NCI-H2081 (cell line): ENCODE measurements at places on chromosomes 7 and 10.

DNA sequence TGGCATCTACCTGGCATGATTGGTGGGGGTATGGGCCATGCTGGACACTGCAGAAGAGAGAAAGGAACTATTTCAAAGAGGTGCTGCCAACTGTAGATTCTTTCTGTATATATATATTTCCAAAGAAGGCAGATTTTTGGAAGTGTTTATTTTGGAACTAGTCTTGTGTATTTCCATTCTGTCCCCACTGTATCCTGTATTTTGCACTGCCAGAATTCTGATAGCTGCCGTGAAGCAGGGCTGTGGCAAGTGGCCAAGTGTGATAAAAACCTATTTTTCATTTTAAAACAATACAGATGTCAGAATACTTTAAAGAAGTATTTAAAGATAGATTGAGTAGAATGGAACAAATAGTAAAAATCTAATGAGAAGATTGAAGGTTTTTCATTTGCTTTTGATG is 17.1 kb downstream of the MCU start:
- DNase-seq: no peak

DNA sequence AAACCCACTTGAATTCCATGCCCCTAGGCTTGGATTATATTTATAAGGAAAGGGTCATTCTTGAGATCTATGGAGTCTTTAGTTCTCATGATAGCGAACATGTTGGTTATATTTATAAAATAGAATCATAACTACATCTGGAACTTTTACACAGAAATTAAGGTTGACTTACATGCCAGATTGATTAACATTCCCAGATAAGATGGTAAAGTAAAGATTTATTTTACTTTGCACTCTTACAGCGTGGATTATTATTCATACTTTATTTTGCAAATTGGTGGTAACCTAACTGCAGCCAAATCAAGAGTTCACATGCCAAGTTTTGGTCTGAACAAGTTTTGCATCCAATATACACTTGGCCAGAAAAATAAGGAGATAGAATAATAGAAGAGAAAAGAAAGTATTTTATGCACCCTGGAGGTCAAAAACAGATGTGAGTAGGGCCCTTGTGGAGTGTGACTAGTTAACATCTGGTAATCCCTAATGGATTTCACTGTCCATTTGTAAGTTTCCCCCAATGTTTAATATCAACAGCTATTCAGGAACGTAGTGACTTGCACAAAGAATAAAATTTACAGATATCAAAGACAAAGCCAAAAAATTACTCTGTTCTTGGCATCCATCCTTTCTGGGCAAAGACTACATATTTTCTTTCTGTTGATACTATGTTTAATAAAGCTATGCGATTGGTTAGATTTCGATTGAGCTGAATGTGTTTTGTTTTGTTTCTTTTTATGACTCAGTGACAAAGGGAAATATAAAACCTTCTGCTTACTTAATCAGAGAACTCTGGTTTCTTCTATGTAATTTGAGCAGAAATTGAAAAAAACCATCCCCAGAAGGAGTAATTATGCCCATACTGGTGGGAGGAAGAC is 10.1 kb upstream of the TMEM26 start:
- no peak for DNase-seq

GRCh38 chr10:94439275-94439861 is 37.0 kb downstream of the TBC1D12 start:
- DNase-seq: no peak

DNA sequence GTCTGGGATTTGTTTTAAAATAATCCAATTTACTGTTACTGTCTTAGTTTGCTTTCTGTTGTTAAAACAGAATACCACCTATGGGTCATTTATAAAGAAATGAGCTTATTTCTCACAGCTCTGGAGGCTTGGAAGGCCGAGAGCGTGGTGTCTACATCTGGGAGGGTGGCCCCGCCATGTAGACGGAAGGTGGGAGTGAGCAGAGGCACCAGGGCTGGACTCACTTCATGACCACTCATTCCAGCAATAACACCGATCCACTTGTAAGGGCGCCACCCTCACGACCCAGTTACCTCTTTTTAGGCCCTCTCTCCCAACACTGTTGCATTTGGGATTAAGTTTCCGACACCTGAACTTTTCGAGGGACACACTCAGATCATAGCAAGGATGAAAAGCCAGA is 36.2 kb upstream of the CFAP46 start:
- DNase-seq: no peak

DNA sequence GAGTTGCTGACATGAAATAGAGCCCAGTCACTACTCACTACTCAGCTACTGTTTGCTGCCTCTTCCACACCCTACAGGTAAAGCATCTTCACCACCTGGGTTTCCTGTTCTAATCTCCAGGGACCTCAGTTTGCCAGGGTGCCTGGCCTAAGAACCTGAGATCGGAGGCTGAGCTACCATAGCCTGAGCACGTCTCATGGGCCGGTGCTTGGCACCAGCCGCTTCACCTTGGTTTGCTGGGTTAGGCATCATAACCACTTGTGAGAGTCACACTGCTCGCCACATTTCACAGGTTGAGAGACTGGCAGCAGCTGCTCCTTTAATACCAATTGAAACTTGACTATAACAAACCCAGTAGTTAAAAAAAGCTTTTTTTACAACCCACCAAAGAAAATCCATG is 75.1 kb downstream of the EMX2 start:
- DNase-seq: no peak

- peak; percentile 63 for DNase-seq
Observed at GRCh38 chr7:91089382-91089963, 174.8 kb upstream of the FZD1 start.

DNA sequence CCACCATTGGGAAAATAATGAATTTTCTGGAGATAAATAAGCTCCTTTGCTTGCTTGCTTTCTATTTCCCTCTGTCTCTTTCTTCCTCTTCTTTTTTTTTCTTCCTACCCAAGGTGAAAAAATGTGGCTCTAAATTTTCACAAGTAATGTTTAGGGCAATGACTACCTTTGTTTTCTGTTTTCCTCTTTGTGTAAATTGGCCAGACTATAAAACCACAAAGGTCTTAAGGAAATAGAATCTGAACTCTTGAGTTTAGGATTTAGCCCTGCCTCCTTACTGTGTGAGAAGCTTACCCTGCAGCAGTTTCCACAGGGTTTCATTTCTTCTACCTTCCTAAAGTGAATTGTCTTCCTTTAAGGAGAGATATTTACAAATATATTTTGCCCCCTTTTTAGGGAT is 330.4 kb downstream of the ARL4A start:
- no peak for DNase-seq

DNA sequence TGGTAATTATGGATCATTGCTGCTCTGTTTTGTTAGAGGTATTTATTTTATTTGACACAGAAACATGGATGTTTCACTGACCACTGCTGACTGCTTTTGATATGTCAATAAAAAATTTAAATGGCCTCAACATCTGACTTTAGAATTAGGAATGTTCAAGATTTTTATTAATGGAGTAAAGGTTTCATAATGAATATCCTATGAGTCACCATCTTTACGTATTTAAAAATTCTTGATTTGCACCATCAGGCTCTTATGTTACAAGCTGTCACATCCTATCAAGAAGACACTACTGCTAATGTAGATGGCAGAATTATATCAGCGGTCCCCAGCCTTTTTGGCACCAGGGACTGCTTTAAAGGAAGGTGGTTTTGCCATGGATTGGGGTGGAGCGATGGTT is 578.7 kb upstream of the NRP1 start:
- no peak for DNase-seq

GRCh38 chr7:130930681-130931080 is 196.7 kb upstream of the KLF14 start:
- DNase-seq: no peak

DNA sequence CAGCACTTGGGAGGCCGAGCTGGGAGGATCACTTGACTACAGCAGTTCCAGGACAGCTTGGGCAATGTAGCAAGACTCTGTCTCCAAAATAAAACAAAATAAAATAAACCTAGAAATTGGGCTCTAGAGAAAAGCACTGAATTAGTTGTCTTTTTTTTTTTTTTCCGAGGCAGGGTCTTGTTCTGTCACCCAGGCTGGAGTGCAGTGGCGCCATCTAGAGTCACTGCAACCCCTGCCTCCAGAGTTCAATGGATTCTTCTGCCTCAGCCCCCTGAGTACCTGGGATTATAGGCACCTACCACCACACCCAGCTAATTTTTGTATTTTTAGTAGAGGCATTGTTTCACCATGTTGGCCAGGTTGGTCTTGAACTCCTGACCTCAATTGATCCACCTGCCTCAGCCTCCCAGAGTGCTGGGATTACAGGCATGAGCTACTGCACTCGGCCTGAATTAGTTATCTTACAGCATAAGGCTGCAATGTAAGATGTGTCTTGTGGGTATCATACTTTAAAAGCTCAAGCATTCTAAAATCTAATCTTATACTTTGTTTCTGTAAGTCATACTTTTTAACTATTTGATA is 12.8 kb downstream of the MEIG1 start:
- DNase-seq: no peak

GRCh38 chr7:89246196-89246595 is 450.7 kb upstream of the TEX47 start:
- DNase-seq: peak; percentile 36

GRCh38 chr10:79159785-79160184 is 91.0 kb downstream of the ZMIZ1 start:
- no peak for DNase-seq

GRCh38 chr7:30920021-30920583 is 8.4 kb downstream of the AQP1 start:
- peak; percentile 24 for DNase-seq

GRCh38 chr10:22648547-22648961 is 65.8 kb downstream of the PIP4K2A start:
- DNase-seq: no peak

- no peak for DNase-seq
Observed at GRCh38 chr10:125451319-125451718, 231.6 kb downstream of the TEX36 start.

- no peak for DNase-seq
Observed at GRCh38 chr7:130332259-130333053, 12.2 kb upstream of the CPA5 start.

DNA sequence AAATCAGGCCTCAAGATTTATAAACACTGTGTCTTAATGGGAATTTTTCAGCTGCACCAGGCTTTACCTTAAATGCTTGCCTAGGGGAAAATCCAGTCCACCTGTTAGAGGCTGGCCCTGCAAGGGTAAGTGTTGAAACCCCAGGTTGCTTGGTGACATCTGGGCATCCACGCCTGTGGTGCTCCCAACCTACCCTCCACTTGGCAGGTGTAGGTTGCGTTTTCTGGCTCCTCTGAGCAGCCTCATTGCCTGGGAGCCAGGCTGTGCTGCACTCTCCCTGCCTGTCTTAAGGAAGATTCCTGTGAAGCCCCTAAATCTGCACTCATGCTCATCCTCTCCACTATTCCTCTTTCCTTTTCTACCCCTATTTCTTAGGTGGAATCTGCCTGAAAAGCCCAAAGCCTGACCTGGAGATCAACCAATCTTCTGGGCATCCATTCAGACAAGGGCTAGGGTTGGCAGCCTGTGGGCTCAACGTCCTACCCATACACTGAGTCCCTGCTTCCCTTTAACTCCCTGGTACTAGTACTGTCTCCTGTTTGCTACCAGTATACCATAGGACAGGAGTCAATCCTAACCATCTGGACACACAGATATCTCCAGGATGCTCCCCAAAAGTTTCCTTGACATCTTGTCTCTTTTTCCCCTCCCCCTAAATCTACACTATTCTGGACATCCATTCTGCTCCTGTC is 150.4 kb downstream of the PDE1C start:
- no peak for DNase-seq

- DNase-seq: no peak
Observed at GRCh38 chr7:140200061-140200989, 23.5 kb upstream of the KDM7A start.
